Stimulated activated naive CD8-positive, alpha-beta T cell treated with anti-CD3 and anti-CD28 coated beads, Interleukin-15, Interleukin-2, amounts not matched to agents 100 U/mL and 50 U/mL, for 24 hours (primary cell): ENCODE measurements at places on chromosomes 2 and 18.

- DNase-seq = no peak
Measured at GRCh38 chr2:207934720-207935119, 90.6 kb downstream of the PLEKHM3 start.

- no peak for DNase-seq
Measured at GRCh38 chr2:205650450-205650849, 31.9 kb upstream of the NRP2 start.

DNA sequence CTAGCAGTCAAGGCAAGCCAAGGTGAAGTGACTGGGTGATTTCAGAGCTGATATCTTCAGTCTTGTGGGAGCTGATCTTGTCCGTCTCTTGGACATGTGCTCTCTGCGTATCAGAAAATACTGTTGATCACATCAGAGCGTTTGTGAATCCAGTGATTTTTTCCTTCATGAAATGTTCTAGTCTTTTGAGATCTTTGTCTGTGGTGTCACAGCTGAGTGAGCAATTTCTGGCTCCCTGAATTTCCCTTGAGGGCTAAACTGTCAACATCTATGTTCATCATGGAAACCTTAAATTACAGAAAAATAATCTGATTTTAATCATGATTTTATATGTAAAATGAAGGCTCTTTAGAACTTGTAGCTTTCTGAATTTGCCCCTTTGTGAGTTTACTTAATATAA, 432.0 kb downstream of the CCDC85A start:
- no peak for DNase-seq

- no peak for DNase-seq
Measured at GRCh38 chr2:96887493-96888012, 17.7 kb upstream of the SEMA4C start.

DNA sequence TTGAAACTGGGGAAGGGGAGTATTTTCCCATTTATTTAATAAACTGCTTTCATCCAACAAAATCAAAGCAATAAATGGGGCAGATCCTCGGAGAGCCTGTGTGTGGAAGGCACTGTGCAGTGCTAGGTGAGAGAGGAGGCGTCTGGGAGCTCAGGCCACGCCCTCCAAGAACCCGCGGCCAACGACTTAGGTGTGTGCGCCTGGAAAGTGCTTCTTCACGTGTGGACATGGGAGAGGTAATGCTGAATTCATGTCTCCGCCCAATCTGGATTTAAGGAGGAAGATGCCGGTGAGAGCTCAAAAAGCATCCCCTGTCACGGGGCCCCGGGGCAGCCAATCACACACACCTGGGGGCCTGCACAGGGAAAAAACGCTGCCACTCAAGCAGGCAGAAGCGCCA, 77.4 kb downstream of the HDAC4 start:
- no peak for DNase-seq
